DND-41 (cell line): ENCODE measurements at places on chromosomes 7 and 10.

GRCh38 chr7:45089341-45089891 lies 647 bp upstream of the NACAD start:
- DNase-seq, result no peak
- no peak overlapping the region for H3K27ac ChIP-seq
- no peak overlapping the region for H3K4me3 ChIP-seq
- no peaks in the 10 kb centered on the region for H3K4me1 ChIP-seq

GRCh38 chr7:42650701-42651100 lies 261.2 kb downstream of the C7orf25 start:
- no peaks in the 10 kb centered on the region for H3K4me1 ChIP-seq
- H3K27ac ChIP-seq, result no peak overlapping the region
- DNase-seq, result no peak

- H3K27me3 ChIP-seq, result no peaks in the 10 kb centered on the region
- no peak overlapping the region for H3K27ac ChIP-seq
- no peak overlapping the region for H3K4me3 ChIP-seq
These were observed 75.9 kb downstream of the LMBR1 start for GRCh38 chr7:156816943-156817572.

DNA sequence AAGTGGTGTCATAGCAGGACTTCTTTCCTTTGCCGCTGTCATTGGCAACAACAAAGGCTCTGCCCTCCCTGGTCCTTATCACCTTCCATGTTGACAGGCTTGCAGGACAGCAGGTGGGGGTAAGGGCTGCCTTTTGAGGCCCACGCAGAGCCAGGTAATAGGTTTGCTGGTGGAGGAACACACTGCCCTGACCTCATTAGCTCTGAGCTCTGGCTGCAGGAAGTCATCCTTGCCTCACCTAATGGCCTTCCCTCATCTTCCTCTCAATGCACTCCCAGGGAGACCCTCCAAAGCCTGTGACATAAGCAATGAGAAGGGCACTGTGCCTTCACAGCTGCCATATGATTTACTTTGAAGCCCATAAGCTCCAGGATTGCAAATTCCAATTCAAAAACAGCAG lies 1205.2 kb upstream of the AUTS2 start:
- H3K27ac ChIP-seq, result no peak overlapping the region
- H3K4me3 ChIP-seq, result no peak overlapping the region
- no peaks in the 10 kb centered on the region for H3K4me1 ChIP-seq
- DNase-seq, result no peak

GRCh38 chr10:112307358-112308124 lies 24.3 kb downstream of the TECTB start:
- H3K27ac ChIP-seq, result no peak overlapping the region
- H3K4me1 ChIP-seq, result no peaks in the 10 kb centered on the region
- H3K36me3 ChIP-seq, result no peaks in the 10 kb centered on the region

- no peak overlapping the region for H3K27ac ChIP-seq
- H3K4me1 ChIP-seq, result no peaks in the 10 kb centered on the region
- no peaks in the 10 kb centered on the region for H3K36me3 ChIP-seq
- H3K27me3 ChIP-seq, result no peaks in the 10 kb centered on the region
- no peak for DNase-seq
- no peak overlapping the region for H3K4me3 ChIP-seq
These were observed 15.9 kb downstream of the SRGN start for GRCh38 chr10:69103784-69104183.

DNA sequence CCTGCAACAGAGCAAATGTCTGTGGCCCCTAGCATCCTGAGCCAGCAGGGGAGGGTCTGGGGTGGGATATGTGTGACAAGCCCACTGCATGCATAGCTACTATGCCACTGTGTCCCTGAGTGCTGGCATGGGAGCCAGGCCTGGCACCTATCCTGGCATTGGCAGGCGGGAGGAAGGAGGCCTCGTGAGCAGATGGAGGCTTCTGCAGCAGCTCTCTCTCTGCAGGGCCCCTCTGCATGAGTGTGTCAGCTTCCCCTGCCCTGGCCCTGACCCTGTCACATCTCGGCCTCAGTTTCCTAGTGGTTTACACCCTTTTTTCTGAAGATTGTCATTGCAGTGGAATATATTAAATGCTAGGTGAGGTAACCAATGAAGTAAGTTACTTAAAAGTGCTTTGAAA lies 13.1 kb upstream of the IMPDH1 start:
- no peak overlapping the region for H3K4me3 ChIP-seq
- H3K36me3 ChIP-seq, result no peaks in the 10 kb centered on the region

GRCh38 chr7:144821067-144821466 lies 14.8 kb downstream of the TPK1 start:
- H3K27ac ChIP-seq, result no peak overlapping the region
- no peaks in the 10 kb centered on the region for H3K27me3 ChIP-seq
- 0 out of 2 replicates have a peak, but pooled peaks cover 5% of the 10 kb centered on the region for H3K4me1 ChIP-seq
- DNase-seq, result no peak

DNA sequence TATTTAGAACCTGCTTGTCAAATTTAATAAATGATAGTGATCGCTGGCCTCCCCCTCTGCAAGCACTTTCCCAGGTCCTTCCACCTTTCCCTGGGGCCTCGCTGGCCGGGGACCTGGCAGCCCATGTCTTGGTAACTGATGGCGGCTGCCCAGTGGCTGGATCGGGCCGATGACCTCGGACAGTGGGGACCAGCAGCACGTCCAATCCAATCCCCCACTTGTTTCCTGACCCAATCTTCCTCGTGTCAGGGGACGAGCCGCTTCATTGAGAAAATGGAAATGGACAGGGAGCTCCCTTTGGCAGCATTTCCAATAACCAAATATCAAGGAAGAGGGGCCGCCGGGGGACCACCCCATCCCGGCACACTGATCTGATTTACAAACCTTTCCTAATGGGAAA lies 17.2 kb downstream of the EBF3 start:
- no peak overlapping the region for H3K4me3 ChIP-seq
- H3K27me3 ChIP-seq, result no peaks in the 10 kb centered on the region
- no peak for DNase-seq
- no peaks in the 10 kb centered on the region for H3K36me3 ChIP-seq

GRCh38 chr10:34938399-34938670 lies 123.2 kb upstream of the PARD3 start:
- DNase-seq, result no peak
- no peaks in the 10 kb centered on the region for H3K36me3 ChIP-seq
- H3K4me1 ChIP-seq, result no peaks in the 10 kb centered on the region

DNA sequence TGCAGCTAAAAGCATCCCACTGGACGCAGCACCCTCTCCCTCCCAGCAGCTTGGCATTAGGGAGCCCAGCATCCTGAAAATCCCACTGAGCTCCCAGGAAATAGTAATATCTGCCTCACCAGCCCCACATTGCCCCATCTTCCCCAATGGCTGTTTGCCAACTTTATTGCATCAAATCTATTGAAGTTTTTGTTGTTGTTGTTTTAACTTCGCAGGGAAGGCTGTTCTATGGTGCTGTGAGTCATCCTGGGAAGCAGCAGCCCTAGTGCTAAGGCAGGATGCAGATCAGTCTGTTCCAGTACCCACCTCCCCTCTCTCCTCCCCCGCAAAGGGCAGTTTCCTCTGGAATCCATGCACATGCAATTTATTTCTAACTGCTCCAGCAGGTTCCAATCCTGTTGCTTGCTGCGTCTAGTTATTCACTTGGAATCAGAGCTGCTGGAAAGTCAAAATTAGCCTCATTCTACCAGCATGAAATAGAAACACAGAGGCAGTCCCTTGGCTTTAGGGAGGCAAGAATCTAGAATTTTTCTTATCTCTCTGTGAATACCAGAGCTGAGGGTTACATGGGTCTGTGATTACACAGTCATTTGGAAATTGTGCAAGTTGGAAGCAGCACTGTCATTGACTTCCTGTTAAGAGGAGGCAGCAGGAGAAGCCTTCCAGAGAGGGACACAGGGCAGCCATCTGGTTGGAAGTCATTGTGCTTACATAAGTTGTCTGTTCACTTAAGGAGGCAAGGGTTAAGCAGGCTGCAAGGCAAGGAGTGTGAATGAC lies 115.9 kb upstream of the CACUL1 start:
- DNase-seq, result no peak
- no peak overlapping the region for H3K4me3 ChIP-seq
- no peaks in the 10 kb centered on the region for H3K4me1 ChIP-seq
- H3K27me3 ChIP-seq, result peaks cover 5% of the 10 kb centered on the region
- no peak overlapping the region for H3K27ac ChIP-seq
- H3K36me3 ChIP-seq, result no peaks in the 10 kb centered on the region

DNA sequence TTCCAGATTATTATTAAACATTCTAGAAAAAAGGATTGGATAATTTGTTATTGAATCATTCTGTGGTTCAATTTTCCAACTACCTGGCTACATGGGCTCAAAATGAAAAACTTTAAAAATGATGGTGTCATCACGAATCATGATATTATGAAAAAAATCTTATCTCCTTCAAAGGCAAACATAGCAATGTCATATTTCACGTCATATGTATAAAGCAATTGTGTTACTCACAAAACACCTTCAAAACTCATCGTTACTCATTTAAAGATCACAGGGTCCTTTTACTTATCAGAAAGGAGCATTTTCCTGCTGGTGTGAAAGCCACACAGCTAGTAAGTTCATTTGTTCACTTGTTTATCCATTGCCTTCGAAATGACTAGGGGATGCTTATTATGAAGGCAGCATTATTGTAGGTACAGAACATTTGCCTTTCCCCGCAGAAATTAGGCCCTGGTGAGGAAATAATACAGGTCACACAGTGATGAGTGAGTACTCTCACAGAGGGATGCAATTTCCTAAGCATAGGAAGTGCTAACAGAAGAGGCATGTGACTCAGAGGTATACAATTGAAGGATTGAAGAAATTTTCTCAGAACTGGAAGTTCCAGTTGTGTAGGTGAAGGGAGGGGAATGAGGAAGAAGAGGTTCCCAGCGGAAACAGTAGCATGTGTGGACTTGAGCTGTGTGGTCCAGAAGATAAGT lies 478.7 kb downstream of the INHBA start:
- H3K4me1 ChIP-seq, result no peaks in the 10 kb centered on the region
- no peak for DNase-seq
- H3K4me3 ChIP-seq, result no peak overlapping the region
- H3K36me3 ChIP-seq, result no peaks in the 10 kb centered on the region
- H3K27ac ChIP-seq, result no peak overlapping the region

GRCh38 chr10:24197263-24197662 lies 11.7 kb upstream of the KIAA1217 start:
- no peaks in the 10 kb centered on the region for H3K4me1 ChIP-seq
- no peak overlapping the region for H3K4me3 ChIP-seq
- H3K27me3 ChIP-seq, result no peaks in the 10 kb centered on the region
- H3K27ac ChIP-seq, result no peak overlapping the region

GRCh38 chr7:22001345-22002004 lies 55.8 kb upstream of the CDCA7L start:
- H3K4me1 ChIP-seq, result no peaks in the 10 kb centered on the region
- H3K4me3 ChIP-seq, result no peak overlapping the region
- DNase-seq, result peak; percentile 7
- H3K27me3 ChIP-seq, result peaks cover 38% of the 10 kb centered on the region

- H3K27me3 ChIP-seq, result no peaks in the 10 kb centered on the region
- H3K36me3 ChIP-seq, result peaks cover 29% of the 10 kb centered on the region
- no peak overlapping the region for H3K27ac ChIP-seq
These were observed 13.5 kb downstream of the SFMBT2 start for GRCh38 chr10:7397049-7398035.

- no peak for DNase-seq
- H3K27ac ChIP-seq, result no peak overlapping the region
- H3K4me3 ChIP-seq, result no peak overlapping the region
- H3K27me3 ChIP-seq, result no peaks in the 10 kb centered on the region
These were observed 33.4 kb downstream of the XPNPEP1 start for GRCh38 chr10:109889867-109890266.

DNA sequence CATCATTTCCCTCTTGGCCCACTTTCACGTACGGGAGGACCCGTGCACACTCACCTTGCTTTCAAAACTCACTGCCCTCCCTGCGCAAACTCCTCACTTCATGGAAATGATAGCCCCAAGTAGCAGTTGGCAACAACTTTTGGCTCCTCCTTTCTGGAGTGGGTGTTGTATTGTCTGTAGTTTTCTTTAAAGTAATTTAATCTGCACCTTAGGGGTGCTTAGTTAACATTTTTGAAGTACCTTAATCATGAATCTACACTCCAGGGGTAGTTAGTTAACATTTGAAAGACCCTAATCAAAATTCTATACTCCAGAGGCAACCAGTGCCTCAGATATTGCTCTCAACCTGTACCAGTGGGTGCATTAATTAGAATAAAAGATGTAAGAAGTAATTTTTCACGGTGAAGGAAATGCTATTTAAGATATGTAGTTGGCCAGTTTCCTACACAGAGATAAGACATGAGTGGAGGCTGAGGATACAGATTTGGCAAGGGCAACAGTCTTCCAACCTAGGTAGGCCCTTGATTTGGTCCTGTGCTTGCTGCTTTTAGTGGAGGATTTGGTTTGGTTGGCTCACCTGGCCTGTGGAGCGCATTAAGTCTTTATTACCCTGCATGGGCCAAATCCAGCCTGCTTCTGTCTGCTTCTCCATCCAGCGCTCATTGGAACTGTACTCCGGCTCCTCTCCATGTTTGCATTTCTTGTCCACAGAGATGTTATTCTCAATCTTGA lies 93.0 kb downstream of the EXOC4 start:
- H3K36me3 ChIP-seq, result no peaks in the 10 kb centered on the region; the same call in 1 of the 2 replicates
- no peaks in the 10 kb centered on the region for H3K4me1 ChIP-seq
- no peaks in the 10 kb centered on the region for H3K27me3 ChIP-seq
- no peak overlapping the region for H3K27ac ChIP-seq

GRCh38 chr10:101446071-101446470 lies 92.1 kb downstream of the BTRC start:
- H3K36me3 ChIP-seq, result no peaks in the 10 kb centered on the region
- DNase-seq, result no peak
- H3K27ac ChIP-seq, result no peak overlapping the region
- H3K27me3 ChIP-seq, result no peaks in the 10 kb centered on the region
- H3K4me3 ChIP-seq, result no peak overlapping the region

GRCh38 chr10:96287392-96288105 lies 16.2 kb upstream of the BLNK start:
- H3K4me3 ChIP-seq, result no peak overlapping the region
- H3K36me3 ChIP-seq, result no peaks in the 10 kb centered on the region
- peaks cover 18% of the 10 kb centered on the region for H3K4me1 ChIP-seq

- H3K4me1 ChIP-seq, result no peaks in the 10 kb centered on the region
- H3K36me3 ChIP-seq, result no peaks in the 10 kb centered on the region
These were observed 505.8 kb downstream of the GPAM start for GRCh38 chr10:111677759-111678158.

DNA sequence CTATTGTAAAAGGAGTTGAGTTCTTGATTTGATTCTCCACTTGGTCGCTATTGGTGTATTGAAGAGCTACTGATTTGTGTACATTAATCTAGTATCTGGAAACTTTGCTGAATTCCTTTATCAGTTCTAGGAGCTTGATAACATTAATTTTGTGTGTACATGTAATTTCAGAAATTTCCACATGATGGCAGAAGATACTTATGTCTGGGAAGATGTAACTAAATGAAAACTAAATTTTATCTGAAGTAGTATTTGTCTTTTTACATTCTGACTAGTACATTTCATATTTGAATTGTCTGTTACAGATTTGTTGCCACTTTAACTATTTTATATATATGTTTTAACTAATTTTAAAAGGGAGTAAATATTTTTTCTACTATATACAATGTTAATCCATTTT lies 27.6 kb downstream of the SDHAF3 start:
- H3K27me3 ChIP-seq, result no peaks in the 10 kb centered on the region
- H3K4me3 ChIP-seq, result no peak overlapping the region
- DNase-seq, result no peak
- H3K27ac ChIP-seq, result no peak overlapping the region
- H3K4me1 ChIP-seq, result no peaks in the 10 kb centered on the region
